ENCODE measurements at places on chromosomes 7 and 10.

GRCh38 chr7:20545016-20545415 is 70.5 kb upstream of the ABCB5 start:
- no peak for DNase-seq

DNA sequence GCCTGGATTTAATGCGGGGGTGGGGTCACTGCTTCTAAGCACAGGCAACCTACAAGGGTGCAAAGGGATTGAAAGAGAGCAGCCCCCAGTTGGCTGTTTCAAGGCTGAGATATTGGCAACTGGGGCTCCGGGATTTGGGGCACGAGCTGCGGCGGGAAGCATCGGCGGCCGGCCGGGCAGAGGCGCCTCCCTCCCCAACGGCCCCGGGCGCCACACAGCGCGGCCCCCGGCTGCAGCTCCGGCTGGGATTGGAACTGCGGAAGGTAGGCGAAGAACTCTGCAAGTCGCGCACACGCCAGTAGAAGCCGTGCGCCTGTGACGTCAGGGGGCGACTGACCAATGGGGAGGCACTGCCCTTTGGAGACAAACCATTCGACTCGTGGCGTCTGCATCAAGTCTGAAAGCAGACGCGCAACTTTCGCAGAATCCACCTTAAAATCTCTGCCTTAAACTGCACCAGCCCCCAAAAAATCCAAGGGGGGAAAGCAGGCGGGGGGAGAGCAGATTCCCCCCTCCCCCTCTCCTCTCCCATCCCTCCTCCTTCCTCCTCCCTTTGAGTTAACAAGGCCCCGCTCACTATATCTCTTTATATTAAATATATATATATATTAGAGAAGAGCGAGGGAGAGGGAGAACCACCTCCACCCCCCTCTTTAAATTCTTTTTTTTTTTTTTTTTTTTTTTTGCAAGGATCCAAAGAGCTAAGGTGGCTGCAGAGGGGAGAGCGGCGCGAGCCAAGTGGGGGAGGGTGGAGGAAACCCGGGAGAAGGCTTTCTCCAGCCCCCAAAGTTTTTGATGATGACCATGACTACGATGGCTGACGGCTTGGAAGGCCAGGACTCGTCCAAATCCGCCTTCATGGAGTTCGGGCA is at the start of gene DLX6:
DLX6 (plus strand) TSS at position 371 of the 872 bp plus-strand sequence; CDS start at position 796, 425 bp downstream.
- peak; percentile 39 for DNase-seq

- no peak for DNase-seq
Observed at GRCh38 chr7:114175125-114175524, 239.5 kb upstream of the FOXP2 start.

DNA sequence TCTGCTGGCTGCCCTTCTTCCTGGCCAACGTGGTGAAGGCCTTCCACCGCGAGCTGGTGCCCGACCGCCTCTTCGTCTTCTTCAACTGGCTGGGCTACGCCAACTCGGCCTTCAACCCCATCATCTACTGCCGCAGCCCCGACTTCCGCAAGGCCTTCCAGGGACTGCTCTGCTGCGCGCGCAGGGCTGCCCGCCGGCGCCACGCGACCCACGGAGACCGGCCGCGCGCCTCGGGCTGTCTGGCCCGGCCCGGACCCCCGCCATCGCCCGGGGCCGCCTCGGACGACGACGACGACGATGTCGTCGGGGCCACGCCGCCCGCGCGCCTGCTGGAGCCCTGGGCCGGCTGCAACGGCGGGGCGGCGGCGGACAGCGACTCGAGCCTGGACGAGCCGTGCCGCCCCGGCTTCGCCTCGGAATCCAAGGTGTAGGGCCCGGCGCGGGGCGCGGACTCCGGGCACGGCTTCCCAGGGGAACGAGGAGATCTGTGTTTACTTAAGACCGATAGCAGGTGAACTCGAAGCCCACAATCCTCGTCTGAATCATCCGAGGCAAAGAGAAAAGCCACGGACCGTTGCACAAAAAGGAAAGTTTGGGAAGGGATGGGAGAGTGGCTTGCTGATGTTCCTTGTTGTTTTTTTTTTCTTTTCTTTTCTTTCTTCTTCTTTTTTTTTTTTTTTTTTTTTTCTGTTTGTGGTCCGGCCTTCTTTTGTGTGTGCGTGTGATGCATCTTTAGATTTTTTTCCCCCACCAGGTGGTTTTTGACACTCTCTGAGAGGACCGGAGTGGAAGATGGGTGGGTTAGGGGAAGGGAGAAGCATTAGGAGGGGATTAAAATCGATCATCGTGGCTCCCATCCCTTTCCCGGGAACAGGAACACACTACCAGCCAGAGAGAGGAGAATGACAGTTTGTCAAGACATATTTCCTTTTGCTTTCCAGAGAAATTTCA is 1.7 kb downstream of the ADRB1 start:
- no peak for DNase-seq
